Airway epithelial cell (primary cell): ENCODE measurements at places on chromosomes 1 and 21. TPM values are rescaled to one million over a fixed set of nuclear protein-coding genes. Genes with fewer than 3 reads are reported as not detected.

The S100A9 gene
- total RNA-seq = 4,961 and 5,057 TPM in 2 replicates

The TSHB gene
- total RNA-seq = not detected in 2 replicates

The CD247 gene
- total RNA-seq = not detected in 2 replicates

The ADORA1 gene
- 0.09 and 0.14 TPM in 2 replicates for total RNA-seq

The SPATA21 gene
- not detected in 2 replicates for total RNA-seq

The BARHL2 gene
- total RNA-seq = not detected in 2 replicates

The MPZL1 gene
- 42.4 and 64.0 TPM in 2 replicates for total RNA-seq

The CDC7 gene
- 8.0 and 9.0 TPM in 2 replicates for total RNA-seq

The CFHR1 gene
- total RNA-seq = not detected in 2 replicates

The DIO1 gene
- total RNA-seq = 0.35 TPM in 1 of 2 replicates, not detected in the other

The PEA15 gene
- 25.6 and 42.9 TPM in 2 replicates for total RNA-seq

The LHX8 gene
- not detected in 2 replicates for total RNA-seq

The FCRL4 gene
- total RNA-seq = not detected in 2 replicates

The SPAG17 gene
- total RNA-seq = 0.84 and 1.1 TPM in 2 replicates

The FTCD gene
- total RNA-seq = not detected in 2 replicates

The B3GALT5 gene
- total RNA-seq = under 0.01 TPM in 1 of 2 replicates, not detected in the other

The CNR2 gene
- not detected in 2 replicates for total RNA-seq

The CELSR2 gene
- total RNA-seq = 41.3 and 56.1 TPM in 2 replicates

The TENT5C gene
- total RNA-seq = 0.19 and 0.42 TPM in 2 replicates

The SLC45A1 gene
- total RNA-seq = 0.14 and 0.35 TPM in 2 replicates

The PTGER3 gene
- not detected in 2 replicates for total RNA-seq

The TRPM2 gene
- not detected in 2 replicates for total RNA-seq

The PTGFR gene
- 0.05 and 0.14 TPM in 2 replicates for total RNA-seq

The MAP10 gene
- 0.33 and 0.85 TPM in 2 replicates for total RNA-seq

The BRINP3 gene
- not detected in 2 replicates for total RNA-seq

The ATF6 gene
- 12.4 and 17.0 TPM in 2 replicates for total RNA-seq

The FCN3 gene
- 2.2 TPM in 1 of 2 replicates, not detected in the other for total RNA-seq

The CGN gene
- 5.8 and 10.7 TPM in 2 replicates for total RNA-seq

The SLAMF7 gene
- total RNA-seq = 0.14 and 0.99 TPM in 2 replicates

The THEMIS2 gene
- total RNA-seq = 6.8 and 8.8 TPM in 2 replicates

The CRYAA gene
- total RNA-seq = not detected in 2 replicates

The VSIG8 gene
- 0.05 and 0.21 TPM in 2 replicates for total RNA-seq
